Central memory CD8-positive, alpha-beta T cell (primary cell): ENCODE measurements at places on chromosomes 2 and 18.

GRCh38 chr2:78546843-78547242 is 478.7 kb upstream of the REG3G start:
- no peak for DNase-seq

GRCh38 chr2:69716555-69717120 is 25.3 kb upstream of the ANXA4 start:
- no peak for DNase-seq

DNA sequence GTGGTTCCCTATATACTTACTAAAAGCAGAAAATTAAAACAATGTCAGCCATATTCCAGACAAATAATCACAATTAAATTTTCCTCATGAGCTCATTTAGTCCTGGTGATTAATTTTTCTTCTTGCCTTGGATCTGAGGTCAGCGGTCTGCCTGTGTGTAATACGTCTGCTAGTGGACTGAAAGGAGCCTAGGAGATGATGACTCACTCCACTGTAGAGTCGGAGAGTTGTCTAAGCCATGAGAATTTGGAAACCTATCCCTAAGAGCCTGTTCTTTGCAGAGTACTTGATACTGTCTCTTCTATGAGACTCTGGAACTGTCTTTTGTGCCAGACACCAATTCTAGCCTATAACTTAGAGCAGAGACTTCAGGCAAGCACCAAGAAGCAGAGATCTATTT is 94.2 kb upstream of the RAB27B start:
- DNase-seq, result no peak

GRCh38 chr2:181949047-181949446 is 36.6 kb upstream of the PPP1R1C start:
- no peak for DNase-seq
